Right lung (tissue), 10 donors: ENCODE measurements at places on chromosomes 6 and 20.

DNA sequence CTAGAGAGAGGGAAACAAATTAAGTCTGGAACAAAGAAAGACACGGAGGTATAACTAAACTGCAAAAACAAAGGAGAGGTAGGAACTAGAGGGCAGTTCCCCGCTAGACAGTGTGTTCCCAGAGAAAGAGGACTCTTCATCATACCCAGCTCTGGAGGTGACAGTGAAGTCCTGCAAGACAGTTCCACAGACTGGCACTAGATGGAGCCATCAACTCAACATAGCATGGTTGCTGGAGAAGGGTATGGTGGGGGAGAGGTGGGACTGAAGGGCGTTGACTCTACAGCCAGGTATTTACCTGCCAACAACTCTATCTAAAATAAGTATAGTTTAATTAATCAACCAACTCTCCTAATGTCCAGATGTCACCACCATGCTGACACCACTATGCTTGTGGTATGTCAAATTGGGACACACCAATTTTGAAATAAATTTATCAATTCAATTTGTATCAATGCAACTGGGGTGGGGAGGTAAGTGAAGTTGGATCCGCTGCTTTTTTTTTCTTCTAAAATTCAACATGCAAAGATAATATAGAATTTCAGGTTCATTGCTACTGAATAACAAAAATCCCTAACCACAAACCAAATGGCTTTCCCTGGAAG is 9.7 kb downstream of the BACH2 start:
- DNase-seq = no peak

GRCh38 chr20:44866703-44867335 is 18.7 kb upstream of the YWHAB start:
- no peak for DNase-seq

DNA sequence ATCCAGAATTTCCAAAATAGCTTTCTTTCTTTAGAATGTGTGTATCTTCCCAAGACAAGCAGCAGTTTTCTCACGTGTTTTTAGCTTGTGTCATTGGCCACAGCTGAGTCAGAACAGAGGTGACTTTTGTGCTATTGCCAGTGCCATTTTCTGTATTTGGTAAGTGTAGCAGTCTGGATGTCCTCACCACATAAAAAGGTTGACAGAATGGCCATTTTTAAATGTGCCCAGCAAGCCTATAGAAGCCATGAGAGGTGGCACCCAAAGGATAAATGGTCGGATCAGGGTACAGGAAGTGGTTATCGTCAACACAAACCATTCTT is 269.5 kb upstream of the HSF2 start:
- no peak for DNase-seq

- DNase-seq = no peak
Observed at GRCh38 chr20:49945701-49946477, 9.7 kb downstream of the RNF114 start.

DNA sequence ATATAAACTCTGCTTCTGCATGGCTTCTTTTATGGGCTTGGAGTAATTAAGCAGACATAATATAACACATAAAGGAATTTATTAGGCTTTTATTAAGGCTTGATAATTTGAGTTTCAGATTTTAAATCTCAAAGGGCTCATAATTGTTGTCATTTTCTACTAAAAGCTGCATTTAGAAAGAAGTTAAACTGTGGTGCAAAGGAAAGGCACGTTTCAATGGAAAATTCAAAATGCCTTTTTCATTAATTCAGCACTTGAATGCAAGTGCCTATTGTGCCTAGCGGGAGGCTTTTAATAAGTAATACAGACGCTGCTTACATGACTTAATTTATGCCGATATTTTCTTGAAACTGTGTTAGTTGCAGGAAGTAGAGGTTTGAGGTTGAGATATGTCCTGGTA is 431.8 kb upstream of the SOX4 start:
- DNase-seq = no peak

DNA sequence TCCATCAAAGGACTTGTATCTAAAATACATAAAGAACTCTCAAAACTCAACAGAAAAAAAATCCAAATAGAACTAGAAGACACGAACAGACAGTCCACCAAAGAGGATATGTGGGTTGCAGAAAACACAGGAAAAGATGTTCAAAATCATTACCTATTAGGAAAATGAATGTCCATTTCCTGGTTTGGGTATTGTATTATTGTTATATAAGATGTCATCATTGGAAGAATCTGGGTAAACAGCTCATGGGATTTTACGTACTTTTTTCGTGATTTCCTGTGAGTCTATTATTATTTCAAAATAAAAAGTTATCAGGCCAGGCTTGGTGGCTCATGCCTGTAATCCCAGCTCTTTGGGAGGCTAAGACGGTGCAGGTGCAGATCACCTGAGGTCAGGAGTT is 9.2 kb upstream of the PI16 start:
- no peak for DNase-seq

DNA sequence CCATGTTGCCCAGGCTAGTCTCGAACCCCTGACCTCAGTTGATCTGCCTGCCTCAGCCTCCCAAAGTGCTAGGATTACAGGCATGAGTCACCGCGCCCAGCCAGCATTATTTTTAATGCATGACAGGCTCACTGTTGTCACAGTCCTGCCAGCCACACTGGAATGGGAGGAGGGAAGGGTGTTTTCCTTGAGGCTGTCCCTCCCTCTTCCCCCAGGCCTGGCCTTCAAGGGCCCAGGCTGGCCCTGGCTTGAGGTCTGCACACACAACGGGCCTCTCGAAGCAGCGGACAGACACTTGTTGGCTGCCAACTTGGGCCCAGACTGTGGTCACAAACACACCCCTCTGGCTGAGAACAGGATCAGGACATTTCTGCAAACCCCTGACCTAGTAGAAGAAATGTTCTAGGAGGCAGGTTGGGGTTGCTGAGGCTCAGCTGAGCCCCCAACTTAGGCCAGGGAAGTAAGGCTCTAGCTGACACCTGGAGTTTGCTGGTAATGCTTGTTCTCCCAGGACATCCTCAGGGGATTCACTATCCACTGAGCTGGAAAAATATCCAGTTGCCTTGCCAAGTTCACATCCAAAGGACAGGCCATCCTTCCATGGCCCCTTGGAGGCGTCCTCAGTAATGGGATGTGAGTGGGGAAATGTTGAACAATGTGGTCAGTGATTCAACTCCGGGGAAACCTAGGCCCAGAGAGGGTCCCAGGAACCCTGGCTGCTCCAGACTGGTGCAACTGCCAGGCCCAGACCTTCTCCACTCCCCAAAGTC is 9.9 kb downstream of the SNTA1 start:
- DNase-seq = no peak

DNA sequence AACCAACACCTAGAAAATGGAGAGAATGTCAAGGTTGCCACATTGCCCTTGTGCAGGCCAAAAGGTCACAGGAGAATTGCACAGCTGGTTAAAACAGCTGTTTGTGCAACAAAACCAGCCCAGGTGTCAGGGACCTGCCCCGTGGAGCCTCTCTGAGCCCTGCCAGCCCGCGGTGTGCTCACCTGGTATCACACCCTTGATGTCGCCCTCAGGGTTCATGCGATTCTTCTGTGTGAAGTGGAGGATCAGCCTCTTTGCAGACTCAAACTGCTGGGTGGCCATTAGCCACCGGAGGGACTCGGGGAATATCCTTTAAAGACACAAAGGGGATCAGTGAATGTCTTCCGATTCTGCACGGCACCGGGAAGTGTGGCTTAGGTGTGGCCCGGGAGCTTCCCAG is 39.2 kb downstream of the PSMG4 start:
- no peak for DNase-seq

- DNase-seq = no peak
Observed at GRCh38 chr6:144895313-144896278, 610.5 kb downstream of the UTRN start.

GRCh38 chr20:63533871-63534393 is 3.2 kb downstream of the PTK6 start:
- DNase-seq = no peak

GRCh38 chr6:144581812-144582537 is 296.8 kb downstream of the UTRN start:
- DNase-seq = no peak

- DNase-seq = no peak
Observed at GRCh38 chr20:40258931-40259330, 430.1 kb downstream of the MAFB start.

GRCh38 chr20:51910321-51911050 is 108.2 kb upstream of the SALL4 start:
- no peak for DNase-seq
